ENCODE measurements at places on chromosomes 2 and 18.
A peak's percentile ranks its signal among the peaks of the same experiment; 100 is the strongest.

- DNase-seq, result no peak
Observed at GRCh38 chr18:70981400-70982140, 692.7 kb downstream of the SOCS6 start.

DNA sequence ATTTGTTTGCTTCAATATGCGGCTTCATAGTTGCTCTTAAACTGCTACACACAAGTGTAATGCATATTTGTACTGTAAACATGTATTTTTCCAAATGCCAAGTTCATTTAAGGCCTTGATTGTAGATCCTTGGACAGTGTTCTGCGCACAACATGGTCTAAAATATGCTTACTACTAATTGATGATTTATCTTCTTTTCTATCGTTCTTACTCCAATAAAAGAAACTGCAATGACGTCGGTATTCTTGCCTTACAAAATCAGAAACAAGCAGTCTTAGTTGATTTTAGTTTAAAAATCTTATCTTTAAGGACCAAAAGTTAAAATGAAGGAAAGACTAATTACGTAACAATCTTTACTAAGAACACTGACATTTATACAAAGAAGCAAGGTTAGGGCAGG is 224.3 kb upstream of the SMAD7 start:
- DNase-seq, result no peak

- no peak for DNase-seq
Observed at GRCh38 chr18:28357766-28358401, 181.0 kb upstream of the CDH2 start.

DNA sequence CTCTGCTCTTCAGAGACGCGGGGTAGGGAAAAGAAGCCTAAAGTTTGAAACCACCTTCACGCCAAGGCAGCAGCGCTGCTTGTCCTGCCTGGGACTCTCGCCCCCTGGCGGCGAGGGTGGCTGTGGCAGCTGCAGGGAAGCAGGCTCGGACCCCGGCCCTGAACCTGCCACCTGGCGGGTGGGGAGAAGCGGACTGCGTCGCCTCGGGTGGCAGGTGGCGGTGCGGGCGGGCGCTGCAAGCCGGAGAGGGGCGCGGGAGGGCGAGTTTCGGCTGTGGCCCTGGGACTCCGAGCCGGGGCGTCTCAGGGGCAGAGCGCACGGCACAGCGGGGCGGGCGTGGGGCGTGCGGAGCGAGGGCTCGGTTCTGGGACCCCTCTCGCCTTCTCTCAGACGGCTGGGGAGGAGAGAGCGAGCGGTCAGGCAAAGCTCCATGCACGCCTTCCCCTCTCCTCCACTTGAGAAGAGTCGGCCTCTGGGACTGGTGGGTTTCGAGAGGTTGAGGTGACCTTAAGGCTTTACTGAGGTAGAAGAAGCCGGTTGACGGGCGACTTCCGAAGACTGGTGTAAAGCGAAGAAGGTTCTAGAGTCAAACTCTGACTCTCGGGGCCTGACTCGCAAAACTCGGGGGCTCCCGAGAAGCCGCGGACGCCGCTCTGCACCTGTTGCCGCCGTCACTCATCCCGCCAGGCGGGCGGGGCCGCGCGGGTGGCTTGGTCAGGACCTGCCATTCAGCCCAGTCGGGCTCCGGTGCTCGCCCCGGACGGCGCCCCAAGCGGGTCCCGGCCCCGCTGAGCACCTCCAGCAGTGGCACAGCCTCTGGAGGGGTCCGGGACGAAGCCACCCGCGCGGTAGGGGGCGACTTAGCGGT is 1.1 kb upstream of the BOLL start:
- DNase-seq, result no peak

- DNase-seq, result peak; percentile 72
Observed at GRCh38 chr18:23131693-23132319, 3.5 kb upstream of the CABLES1 start.

- no peak for DNase-seq
Observed at GRCh38 chr2:230636684-230637271, 75.9 kb upstream of the CAB39 start.

GRCh38 chr2:47429795-47430194 is 26.8 kb downstream of the MSH2 start:
- DNase-seq, result peak; percentile 38

DNA sequence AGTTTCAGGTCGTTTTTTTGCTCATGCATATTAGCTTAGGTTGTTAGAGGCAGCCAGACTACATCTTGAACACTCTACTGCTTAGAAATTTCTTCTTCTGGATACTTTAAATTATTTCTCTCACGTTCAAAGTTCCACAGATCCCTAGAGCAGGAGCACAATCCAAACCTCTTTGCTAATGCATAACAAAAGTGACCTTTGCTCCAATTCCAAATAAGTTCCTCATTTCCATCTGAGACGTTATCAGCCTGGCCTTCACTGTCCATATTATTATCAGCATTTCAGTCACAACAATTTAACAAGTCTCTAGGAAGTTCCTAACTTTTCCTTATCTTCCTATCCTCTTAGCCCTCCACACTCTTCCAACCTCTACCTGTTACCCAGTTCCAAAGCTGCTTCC is 50.4 kb upstream of the ERMN start:
- no peak for DNase-seq

DNA sequence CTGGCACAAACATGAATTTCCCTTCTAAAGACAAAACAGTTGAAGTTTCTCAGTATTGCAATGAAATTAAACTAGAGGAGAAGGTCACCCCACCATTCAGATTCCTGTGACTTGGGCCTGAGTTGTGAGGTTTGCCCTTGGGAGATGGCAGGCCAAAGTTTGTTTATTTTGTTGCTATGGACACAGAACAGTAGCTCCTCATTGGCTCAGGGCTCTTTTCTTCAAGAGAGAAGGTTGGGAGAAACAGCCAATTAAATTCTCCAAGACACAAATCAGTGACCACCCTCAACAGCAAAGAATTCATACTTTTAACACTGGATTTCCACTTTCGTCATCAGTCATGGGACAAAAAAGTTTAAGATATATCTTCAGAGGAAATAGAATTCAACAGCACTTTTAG is at the start of gene FLACC1:
Gene FLACC1, minus strand, starts transcription at position 125 of the 400 bp plus-strand sequence. CDS start 5,941 bp downstream, outside the sequence.
- peak; percentile 86 for DNase-seq

- DNase-seq, result peak; percentile 23
Observed at GRCh38 chr2:209476367-209477208, 52.7 kb downstream of the MAP2 start.

- no peak for DNase-seq
Observed at GRCh38 chr2:153291718-153292117, 186.8 kb downstream of the RPRM start.

GRCh38 chr18:32730620-32731091 is 42.2 kb downstream of the KLHL14 start:
- no peak for DNase-seq

DNA sequence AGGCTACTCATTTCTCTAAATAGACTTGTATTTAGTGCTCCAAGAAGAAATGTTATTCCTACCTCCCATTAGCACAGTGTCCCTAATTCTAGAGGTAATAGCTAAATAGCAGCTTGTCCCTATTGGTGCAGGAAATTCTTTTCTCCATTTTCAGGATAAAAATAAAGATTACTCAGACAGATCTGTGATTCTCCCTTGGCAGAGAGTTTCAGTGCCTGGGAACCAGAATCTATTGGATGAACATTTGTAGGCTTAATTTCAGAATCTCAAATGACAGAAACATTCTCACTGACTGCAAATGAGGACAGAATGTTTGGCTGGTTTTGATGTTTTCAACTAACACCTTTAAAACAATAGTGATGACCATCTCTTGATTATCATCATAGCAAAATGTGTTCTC is 33.3 kb upstream of the LGALSL start:
- no peak for DNase-seq

- no peak for DNase-seq
Observed at GRCh38 chr2:207132019-207132418, 33.7 kb downstream of the KLF7 start.

GRCh38 chr2:207066791-207067460 is 98.8 kb downstream of the KLF7 start:
- DNase-seq, result no peak

- no peak for DNase-seq
Observed at GRCh38 chr2:43222475-43223309, 3.7 kb downstream of the ZFP36L2 start.

DNA sequence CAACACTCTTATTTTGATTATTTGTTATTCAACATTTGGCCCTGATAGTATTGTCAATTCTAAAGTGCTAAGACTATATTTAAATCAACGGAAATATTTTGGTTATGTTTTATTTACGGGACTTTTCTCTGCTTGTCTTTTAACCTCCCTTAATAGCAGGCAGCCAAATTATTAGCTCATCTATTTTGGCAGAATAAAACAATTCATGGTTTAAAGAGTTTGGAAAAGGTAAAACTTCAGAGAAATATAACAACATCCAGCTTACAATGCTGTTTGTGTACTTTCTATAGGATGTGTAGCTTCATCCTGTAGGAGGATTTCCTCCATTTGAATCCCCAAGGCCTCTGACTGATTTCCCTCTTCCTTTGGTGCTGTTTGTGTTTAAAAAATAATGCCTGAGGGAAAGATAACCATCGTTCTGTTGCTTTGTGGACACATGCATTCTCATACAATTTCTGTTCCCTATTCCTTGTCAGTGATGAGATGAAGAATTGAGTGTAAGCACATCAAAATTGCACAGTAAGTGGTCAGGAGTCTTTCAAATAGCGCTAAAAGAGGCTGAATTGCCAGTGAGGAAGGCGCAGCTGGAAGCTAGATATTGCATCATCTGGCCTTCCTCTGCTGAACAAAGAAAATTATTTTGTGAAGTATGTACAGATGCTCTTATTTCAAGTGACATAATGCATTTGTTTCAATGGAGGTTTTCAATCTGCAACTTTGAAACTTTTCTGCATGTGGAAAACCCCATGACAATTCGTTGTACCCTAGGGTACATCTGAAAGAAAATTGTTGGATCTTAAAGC is 80.3 kb downstream of the CD28 start:
- DNase-seq, result no peak

- no peak for DNase-seq
Observed at GRCh38 chr18:25126751-25127150, 225.2 kb downstream of the ZNF521 start.

- DNase-seq, result no peak
Observed at GRCh38 chr18:41577529-41577928, 377.5 kb upstream of the PIK3C3 start.

- DNase-seq, result peak; percentile 96
Observed at GRCh38 chr18:76459687-76460350, 35.2 kb downstream of the ZNF516 start.

Data from stromal cell of bone marrow (primary cell).